HFFc6 (cell line): ENCODE measurements at places on chromosomes 13 and 19.
A peak's percentile ranks its signal among the peaks of the same experiment; 100 is the strongest.

GRCh38 chr13:109256866-109257760 is 529.3 kb downstream of the IRS2 start:
- H3K4me1 ChIP-seq = peaks cover 53% of the 10 kb centered on the region
- peak overlapping the region; percentile 54 for H3K4me3 ChIP-seq
- H3K36me3 ChIP-seq = peaks cover 13% of the 10 kb centered on the region; the same call in 1 of the 2 replicates
- H3K27ac ChIP-seq = peak overlapping the region; percentile 90
- peaks cover 2% of the 10 kb centered on the region; the same call in 1 of the 2 replicates for H3K27me3 ChIP-seq

- H3K27ac ChIP-seq = no peak overlapping the region
- DNase-seq = no peak
- peaks cover 4% of the 10 kb centered on the region for H3K27me3 ChIP-seq
- no peak overlapping the region for H3K4me3 ChIP-seq
- H3K4me1 ChIP-seq = no peaks in the 10 kb centered on the region
Measured at GRCh38 chr13:109074436-109074835, 445.0 kb downstream of the MYO16 start.

- no peaks in the 10 kb centered on the region; the same call in 1 of the 2 replicates for H3K27me3 ChIP-seq
- H3K36me3 ChIP-seq = peaks cover 5% of the 10 kb centered on the region; the same call in 1 of the 2 replicates
- H3K4me1 ChIP-seq = peaks cover 47% of the 10 kb centered on the region
- H3K4me3 ChIP-seq = no peak overlapping the region; the same call in 1 of the 2 replicates
- peak; percentile 14 for DNase-seq
- no peak overlapping the region for H3K27ac ChIP-seq
Measured at GRCh38 chr13:37202264-37202663, 96.8 kb upstream of the CSNK1A1L start.

DNA sequence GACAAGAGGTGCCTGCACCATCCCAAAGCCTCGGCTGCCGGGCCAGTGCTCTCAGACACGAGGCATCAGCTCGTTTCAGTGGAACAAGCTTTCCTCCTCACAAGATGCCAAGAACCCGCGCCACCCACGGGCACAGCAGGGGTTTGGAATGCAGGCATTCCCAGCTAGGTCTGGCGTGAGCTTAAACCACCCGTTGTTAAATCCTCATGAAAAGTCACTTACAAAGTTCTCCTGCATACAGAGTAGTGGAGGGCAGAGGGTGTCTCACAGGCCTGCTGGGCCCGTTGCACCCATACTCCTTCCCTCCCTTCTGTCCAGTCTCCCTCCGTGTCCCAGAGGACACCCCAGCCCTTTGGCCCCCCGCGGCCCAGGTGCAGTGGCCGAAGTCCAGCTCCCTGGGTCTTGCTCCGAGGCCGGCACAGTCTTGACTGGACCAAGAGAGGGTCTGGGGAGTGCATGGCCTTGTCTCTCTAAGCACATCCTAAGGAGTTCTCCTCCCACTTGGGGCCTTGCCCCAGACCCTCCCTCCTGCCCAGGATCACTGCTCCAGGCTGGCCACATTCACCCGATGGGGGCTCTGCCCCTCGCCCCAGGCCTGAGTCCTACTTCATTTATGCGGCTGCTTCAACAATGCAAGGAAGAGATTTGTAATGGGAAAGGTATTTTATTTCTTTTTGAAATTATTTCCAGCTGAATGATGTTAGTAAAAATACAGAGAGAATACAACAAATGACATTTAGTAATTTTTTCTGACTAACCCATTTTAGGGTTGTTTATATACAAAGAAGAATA is 35.2 kb upstream of the GRTP1 start:
- no peaks in the 10 kb centered on the region for H3K36me3 ChIP-seq
- no peak for DNase-seq
- H3K27ac ChIP-seq = peak overlapping the region; percentile 44
- peaks cover 22% of the 10 kb centered on the region for H3K4me1 ChIP-seq
- peaks cover 2% of the 10 kb centered on the region for H3K27me3 ChIP-seq

- no peak overlapping the region for H3K27ac ChIP-seq
Measured at GRCh38 chr13:47004027-47004426, 107.2 kb upstream of the HTR2A start.

DNA sequence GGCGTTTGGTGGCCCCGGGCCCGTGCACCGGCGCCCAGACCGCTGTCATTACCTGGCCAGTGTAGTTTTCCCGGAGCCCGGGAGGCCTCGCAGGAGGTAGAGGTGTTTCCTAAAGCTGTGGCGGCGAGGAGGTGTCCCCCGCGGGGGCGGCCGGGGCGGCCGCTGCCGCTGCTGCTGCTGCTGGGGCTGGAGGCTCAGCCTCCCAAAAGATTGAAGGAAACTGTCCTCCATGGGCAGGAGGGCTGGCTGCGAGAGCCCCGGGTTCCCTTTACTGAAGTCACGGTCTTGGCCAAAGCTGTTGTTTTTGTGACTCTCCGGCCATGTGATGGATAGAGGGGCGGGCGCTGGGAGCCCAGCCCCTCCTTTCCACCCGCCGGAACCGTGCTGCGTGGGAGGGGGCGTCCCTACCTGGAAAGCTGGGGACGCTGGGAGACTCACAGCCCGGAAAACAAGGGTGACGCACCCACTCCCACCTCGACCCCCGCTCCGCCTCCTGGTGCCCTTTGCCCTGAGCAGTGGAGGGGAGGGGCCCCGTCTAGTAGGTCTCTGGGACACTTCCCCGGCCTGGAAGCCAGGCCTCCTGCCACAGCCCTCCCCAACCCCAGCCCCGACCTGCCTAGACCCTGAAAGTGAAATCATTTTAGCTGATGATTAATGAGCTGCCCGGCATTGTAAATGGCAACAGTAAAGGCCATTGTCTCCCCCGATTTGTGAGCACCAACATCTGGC is at the start of gene N4BP2L1:
Gene N4BP2L1 (minus strand): TSS at position 279 of the 729 bp plus-strand sequence. CDS start 48 bp downstream, at position 231.
- peak within 1 kb of the TSS; percentile 77 for H3K4me3 ChIP-seq
- H3K27ac ChIP-seq = peak within 1 kb of the TSS; percentile 32; the same call in 1 of the 2 replicates
- H3K27me3 ChIP-seq = peaks cover 4% of the 10 kb centered on the region; the same call in 1 of the 2 replicates
- H3K36me3 ChIP-seq = peaks cover 9% of the 10 kb centered on the region

GRCh38 chr19:13172346-13173138 is 22.3 kb downstream of the IER2 start:
- H3K4me1 ChIP-seq = peaks cover 49% of the 10 kb centered on the region
- H3K36me3 ChIP-seq = no peaks in the 10 kb centered on the region
- H3K27me3 ChIP-seq = peaks cover 3% of the 10 kb centered on the region; the same call in 1 of the 2 replicates
- peak; percentile 85 for DNase-seq
- H3K27ac ChIP-seq = peak overlapping the region; percentile 89

DNA sequence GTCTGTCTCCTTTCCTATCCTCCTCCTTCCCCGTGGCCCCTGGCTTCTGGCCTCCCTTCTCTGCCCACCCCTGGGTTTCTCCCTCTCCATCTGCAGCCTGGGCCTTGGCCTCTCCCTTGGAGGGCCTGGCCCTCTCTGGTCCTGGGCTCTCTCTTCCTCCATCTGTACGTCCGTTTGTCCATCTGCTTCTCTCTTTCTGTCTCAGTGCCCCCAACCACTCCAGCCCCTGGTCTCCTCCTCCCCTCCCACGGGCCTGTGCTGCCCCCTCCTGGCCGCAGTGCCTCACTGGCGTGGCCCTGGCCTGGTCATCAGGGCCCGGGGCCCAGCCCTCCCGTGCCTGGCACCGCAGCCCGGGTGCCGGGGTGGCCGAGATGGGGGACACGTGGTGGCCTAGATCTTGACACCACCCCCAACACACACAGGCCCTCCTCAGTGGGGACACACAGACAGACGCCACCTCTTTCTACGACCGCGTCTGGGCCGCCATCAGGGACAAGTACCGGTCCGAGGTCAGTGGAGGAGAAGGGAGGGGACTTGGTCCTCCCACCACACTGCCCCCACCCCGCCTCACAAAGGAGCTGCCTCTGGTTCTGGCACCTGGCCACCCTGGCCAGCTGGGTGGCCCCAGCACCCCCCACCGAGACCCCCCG is 11.3 kb downstream of the PRKCSH start:
- no peaks in the 10 kb centered on the region for H3K4me1 ChIP-seq
- H3K4me3 ChIP-seq = no peak overlapping the region
- no peak overlapping the region for H3K27ac ChIP-seq
- no peak for DNase-seq

DNA sequence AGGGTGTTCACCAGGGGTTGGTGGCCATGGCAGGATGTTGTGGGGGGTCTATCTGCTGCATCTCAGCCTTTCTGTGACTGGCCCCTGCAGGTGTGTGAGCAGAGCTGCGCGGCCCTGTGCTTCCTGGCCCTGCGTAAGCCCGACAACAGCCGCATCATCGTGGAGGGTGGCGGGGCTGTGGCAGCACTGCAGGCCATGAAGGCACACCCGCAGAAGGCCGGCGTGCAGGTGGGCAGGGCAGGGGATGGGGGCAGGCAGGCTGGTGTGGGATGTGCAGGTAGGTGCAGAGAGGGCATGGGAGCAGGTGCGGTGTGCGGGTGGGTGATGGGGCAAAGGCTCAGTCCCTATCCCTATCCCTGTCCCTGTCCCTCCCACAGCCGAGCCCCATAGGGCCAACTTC is 8.1 kb upstream of the SLC25A42 start:
- no peak overlapping the region for H3K4me3 ChIP-seq
- no peak for DNase-seq
- H3K36me3 ChIP-seq = peaks cover 11% of the 10 kb centered on the region
- no peak overlapping the region for H3K27ac ChIP-seq
- no peaks in the 10 kb centered on the region for H3K27me3 ChIP-seq
- no peaks in the 10 kb centered on the region for H3K4me1 ChIP-seq

DNA sequence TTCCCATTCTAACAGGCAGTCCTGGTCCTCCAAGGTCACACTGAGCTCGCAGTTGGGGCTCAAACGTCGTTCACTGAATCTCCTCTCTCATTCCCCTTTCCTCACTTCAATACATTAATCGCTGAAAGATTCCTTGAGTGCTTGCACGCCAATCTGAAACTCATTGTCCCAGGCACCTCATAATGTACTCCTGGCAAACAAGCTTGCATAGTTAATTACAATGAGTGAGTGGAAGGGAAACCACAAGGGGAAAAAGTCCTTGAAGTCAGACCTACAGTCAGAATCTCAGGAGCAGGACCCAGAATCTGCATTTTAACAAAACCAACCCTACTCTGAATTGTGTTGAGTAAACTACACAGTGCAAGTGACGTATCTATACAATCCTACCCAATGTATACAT is 86.9 kb downstream of the CRYL1 start:
- H3K4me3 ChIP-seq = no peak overlapping the region
- peaks cover 17% of the 10 kb centered on the region for H3K27me3 ChIP-seq
- no peaks in the 10 kb centered on the region for H3K4me1 ChIP-seq
- H3K36me3 ChIP-seq = peaks cover 18% of the 10 kb centered on the region
- DNase-seq = no peak

GRCh38 chr19:44809577-44810233 is 802 bp downstream of the BCAM start:
- H3K27me3 ChIP-seq = peaks cover 17% of the 10 kb centered on the region
- H3K4me1 ChIP-seq = peaks cover 7% of the 10 kb centered on the region
- H3K4me3 ChIP-seq = peak overlapping the region; percentile 75

DNA sequence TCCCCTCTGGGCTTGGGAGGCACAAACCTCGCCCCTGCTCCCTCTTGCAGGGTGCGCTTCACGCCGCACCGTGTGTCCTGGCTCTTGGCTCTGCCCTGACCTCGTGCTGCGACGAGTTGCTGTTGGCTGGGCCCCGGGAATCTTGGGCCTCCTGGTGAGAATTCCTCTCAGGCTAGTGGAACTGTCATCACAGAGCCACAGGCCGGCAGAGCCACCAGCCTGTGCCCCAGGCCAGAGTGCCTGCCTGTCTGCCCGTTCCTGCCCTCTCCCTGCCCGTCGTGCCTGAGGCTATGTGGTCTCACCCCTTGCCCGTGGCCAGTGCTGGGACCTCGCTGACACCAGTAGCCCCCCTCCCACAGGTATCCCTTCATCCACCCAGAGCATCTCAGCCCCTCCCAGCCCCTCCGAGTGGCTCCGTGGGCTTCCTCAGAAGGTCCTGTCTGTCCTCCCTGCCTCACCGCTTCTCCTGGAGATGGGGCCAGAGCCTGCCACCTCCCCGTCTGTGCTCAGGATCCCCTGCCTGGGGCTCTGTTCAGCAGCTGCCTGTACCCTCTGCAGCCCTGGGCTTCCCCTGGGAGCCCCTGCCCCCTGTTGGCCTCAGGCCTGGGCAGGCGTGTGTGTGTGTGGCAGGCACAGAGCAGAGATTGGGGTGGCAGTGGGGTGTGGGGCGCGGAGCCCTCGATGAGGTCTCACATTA is 13.3 kb downstream of the NDUFB7 start:
- peaks cover 2% of the 10 kb centered on the region; the same call in 1 of the 2 replicates for H3K27me3 ChIP-seq
- no peak overlapping the region for H3K4me3 ChIP-seq
- 0 out of 2 replicates have a peak overlapping the region, but pooled peaks have one; percentile 11 for H3K27ac ChIP-seq
- no peak for DNase-seq

DNA sequence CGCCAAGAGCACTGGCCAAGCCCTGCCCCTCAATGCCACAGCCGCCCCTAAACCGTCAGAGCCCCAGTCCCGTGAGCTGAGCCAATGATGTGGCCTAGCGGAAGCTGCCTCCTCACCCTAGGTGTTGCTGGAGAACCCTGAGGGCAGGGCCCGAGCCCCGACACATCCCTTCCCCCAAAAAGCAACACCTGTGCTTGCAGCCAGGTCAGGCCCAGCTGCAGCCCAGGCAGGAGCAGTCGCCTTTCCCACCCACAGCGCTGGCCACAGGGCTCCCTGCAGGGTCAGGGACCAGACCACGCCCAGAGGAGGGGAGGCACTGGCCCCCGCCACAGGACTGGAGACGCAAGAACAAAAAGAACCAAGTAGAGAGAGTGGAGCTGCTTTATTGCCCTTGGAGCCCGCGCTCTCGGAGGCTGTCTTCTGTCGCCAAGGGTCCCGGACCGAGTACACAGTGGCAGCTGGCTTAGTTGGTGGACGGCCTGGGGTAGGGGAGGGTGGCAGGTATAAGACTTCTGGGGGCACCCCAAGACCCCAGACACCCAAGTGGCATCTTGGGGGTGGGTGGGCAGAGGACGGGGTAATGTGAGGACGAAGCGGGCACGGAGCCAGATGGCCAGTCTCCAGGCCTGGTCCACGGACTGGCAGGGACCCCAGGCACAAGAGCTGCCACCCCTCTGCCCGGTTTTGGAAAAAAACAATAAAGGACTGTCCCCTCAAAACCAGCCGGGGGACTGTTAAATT is 3.3 kb downstream of the P2RY11 start:
- DNase-seq = no peak
- H3K4me3 ChIP-seq = no peak overlapping the region; the same call in 1 of the 2 replicates
- peaks cover 17% of the 10 kb centered on the region for H3K4me1 ChIP-seq

- no peak for DNase-seq
- no peak overlapping the region for H3K27ac ChIP-seq
- no peaks in the 10 kb centered on the region for H3K27me3 ChIP-seq
Measured at GRCh38 chr13:66461021-66461420, 769.1 kb downstream of the PCDH9 start.

DNA sequence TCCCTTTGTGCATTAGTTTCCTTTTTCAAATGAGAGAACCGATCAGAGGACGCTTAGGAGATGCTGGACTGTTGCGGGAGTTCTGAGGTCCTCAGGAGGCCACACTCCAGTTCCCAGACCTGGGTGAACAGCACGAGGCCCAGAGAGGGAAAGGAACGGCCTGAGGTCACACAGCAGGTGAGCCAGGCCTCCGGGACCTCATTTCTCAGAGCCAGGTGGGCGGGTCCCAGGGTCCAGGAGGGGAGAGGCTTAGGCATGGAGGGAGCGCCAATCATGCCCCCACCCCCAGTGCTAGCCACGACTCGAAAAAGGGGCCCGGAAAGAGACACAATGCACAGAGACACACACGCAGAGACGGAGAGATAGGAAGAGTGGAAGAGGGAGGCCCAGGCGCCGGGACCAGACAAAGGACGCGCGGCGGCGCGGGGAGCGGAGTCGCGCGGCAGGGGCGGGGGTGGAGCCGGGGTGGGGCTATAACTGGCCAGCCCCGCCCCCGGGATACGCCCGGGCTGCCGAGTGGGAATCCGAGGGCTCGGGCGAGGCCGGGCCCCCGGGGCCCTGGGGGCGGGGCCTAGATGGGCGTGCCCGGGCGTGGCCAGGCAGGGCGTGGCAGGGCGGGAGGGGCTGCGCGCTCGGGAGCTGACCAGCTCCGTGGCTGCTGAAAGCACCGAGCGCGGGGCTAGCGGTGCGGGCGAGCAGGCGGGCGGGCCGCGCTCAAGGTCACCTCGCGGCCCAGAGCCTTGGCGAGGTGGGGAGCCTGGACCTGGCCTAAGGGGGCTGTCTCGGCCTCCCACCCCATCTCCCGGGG is 1.6 kb downstream of the ELAVL3 start:
- no peak overlapping the region for H3K4me3 ChIP-seq
- no peaks in the 10 kb centered on the region for H3K36me3 ChIP-seq
- DNase-seq = no peak
- peaks cover 12% of the 10 kb centered on the region for H3K27me3 ChIP-seq
